ENCODE measurements at places on chromosomes 3 and 15.

- peak; percentile 84 for DNase-seq
Observed at GRCh38 chr3:150286390-150287147, 121.5 kb upstream of the TSC22D2 start.

GRCh38 chr3:169256796-169257522, 406.6 kb downstream of the MECOM start:
- no peak for DNase-seq

GRCh38 chr3:149941186-149941585, 29.5 kb downstream of the PFN2 start:
- no peak for DNase-seq

DNA sequence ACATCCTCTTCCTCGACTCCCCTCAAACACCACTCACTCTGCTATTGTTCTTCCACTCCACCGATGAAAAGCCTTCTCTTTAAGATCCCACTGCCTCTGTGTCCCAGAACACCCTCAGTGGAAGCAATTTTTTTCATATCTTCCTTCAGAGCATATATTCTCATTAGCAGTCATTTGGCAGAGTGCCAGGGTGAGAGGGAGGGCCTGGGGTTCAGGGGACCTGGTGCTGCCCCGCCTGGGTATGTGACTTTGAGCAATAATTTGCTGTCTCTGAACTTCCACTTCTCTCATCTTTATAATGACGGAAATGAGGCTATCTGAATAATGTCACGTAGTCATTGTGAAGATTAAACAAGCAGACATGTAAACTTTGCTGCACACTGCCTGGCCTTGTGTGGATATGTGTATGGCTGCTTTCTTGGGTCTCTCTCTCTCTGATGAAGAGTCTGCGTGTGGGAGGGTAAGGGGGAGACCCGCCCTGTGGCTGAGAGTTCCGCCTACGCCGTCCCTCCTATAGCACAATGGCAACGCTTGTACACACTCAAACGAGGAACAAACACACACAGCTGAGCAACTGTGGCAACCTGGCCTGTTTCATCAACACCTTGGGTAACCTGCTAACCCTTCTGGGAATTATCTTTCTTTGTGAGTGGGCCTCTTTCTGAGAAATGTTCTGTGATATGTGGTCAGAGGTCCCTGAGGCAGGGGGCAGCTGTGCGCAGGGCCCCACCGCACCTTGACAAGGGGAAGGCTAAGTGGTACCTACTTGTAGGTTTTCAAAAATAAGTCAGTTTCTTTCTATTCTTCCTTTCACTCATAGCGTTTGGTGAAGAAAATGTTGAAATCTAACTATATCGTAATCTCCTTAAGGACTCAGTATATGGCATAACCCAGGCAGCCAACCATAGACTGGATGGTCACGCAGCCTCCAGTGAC, 369.8 kb downstream of the SV2B start:
- DNase-seq: no peak

GRCh38 chr3:34886443-34886842, 752.9 kb upstream of the ARPP21 start:
- no peak for DNase-seq

DNA sequence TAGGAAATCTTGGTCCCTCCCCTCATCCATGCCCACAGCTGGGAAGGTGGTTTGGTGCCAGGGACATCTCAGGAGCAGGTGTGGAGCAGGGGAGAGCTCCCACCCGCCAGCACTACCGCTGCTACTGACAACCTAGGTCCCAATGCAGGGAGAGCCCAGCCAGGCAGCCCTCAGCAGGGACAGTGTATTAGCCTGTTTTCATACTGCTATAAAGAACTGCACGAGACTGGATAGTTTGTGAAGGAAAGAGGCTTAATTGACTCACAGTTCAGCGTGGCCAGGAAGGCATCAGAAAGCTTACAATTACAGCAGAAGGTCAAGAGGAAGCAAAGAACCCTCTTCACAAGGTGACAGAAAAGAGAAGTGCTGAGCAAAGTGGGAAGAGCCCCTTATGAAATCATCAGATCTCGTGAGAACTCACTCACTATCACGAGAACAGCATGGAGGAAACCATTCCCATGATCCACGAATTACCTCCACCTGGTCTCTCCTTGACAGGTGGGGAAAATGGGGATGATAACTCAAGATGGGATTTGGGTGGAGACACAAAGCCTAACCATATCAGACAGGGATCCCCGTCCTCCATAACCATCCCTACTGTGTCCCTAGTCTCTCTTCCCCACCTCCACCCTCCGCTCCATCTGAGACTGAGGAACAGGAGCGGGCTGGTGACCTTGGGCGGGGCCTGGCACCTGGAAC, 218.6 kb downstream of the TBC1D2B start:
- DNase-seq: no peak

- DNase-seq: peak; percentile 76
Observed at GRCh38 chr3:8767667-8768363, 1.6 kb downstream of the OXTR start.

DNA sequence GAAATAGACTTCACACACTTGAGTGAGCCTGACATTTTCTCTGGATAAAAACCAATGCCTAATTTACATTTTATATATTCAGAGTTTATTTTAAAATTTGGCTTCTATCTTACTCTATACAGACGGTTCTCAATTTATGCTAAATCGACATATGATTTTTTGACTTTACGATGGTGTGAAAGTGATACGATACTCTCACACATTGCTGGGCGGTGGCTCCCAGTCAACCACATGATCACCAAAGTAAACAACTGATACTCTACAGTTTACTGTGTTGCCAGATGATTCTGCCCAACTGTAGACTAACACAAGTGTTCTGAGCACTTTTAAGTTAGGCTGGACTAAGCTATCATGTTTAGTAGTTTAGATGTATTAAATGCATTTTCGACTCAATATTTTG, 25.1 kb upstream of the GADL1 start:
- DNase-seq: no peak

- DNase-seq: peak; percentile 7
Observed at GRCh38 chr3:115099986-115100571, 47.0 kb downstream of the ZBTB20 start.

GRCh38 chr3:73404435-73404834, 220.3 kb downstream of the PDZRN3 start:
- DNase-seq: peak; percentile 43

DNA sequence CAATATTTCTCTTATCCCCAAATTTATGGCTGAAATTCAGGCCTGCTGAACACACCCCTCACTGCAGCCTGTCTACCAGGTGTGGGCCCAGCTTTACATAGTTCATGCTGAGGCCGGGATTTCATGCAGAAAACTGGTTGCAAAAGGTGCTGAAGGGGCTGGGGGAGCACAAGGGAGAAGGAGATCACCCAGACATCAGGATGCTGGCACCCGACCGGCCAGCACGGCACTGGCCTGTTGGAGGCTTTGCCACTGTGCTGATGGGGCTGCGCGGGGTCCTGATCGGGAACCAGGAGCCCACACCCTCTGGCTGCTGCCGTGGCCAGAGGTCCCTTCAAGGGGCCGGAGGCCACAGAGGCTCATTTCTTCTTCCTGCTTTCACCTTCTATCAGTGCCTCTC, 177.9 kb upstream of the C2CD4B start:
- no peak for DNase-seq

DNA sequence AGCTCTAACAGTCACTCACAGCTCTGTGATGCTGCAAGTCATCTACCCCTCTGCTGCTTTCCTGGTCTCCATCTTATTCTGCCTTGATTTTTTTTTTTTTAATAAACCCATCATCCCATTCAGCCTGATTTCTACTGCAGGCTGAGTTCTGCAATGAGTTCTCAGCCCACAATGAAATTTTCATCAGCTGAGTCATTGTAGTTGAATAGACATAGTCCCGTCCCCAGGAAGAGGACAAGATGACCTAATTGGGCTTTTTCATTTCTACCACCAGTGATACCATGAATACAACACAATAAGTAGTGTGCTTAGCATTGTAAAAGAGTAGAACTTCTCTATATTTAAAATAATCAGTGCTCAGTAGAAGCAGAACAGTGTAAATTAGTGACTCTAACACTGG, 59.3 kb downstream of the C3orf85 start:
- peak; percentile 57 for DNase-seq

- no peak for DNase-seq
Observed at GRCh38 chr15:67110958-67111864, 45.8 kb downstream of the SMAD3 start.

GRCh38 chr3:182276512-182276911, 516.8 kb upstream of the ATP11B start:
- no peak for DNase-seq

- DNase-seq: peak; percentile 88
Observed at GRCh38 chr3:183766745-183767606, 58.4 kb downstream of the MAP6D1 start.

GRCh38 chr3:118000219-118000618, 1034.4 kb downstream of the IGSF11 start:
- no peak for DNase-seq

DNA sequence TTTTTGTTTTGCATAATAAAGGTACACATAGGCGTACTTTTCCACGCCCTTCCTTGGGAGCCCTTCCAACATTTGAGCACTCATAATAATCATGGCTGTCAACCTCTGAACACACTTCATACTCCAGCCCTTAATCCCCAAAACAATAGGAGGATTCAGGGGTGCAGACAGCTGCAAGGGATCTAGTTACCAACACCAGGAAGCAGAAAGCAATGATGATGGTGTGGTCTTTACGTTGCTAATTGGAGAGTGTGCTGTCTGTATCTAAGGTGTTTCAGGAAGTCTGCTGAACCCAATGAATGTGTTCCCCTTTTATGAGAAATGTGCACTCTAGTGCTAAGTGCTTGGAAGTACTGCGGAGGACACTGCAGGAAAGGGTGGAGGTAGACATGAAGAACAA, 60.3 kb upstream of the PDZRN3 start:
- no peak for DNase-seq

- no peak for DNase-seq
Observed at GRCh38 chr3:95797081-95797480, 1017.3 kb upstream of the EPHA6 start.

DNA sequence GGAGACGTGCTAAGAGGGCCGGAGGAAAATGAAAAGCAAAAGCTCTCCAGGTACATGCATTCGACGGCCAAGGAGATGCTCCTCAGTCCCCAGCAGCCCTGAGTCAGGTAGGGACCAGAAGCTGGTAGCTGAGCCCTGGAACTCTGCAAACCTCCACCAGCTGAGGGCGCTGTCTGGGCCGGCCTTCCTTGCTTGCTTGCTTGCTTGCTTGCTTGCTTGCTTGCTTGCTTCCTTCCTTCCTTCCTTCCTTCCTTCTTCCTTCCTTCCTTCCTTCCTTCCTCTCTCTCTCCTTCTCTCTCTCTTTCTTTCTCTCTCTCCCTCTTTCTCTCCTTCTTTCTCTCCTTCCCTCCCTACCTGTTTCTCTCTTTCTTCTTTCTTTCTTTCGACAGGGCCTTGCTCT, 94.6 kb upstream of the RASGRF1 start:
- DNase-seq: peak; percentile 52

GRCh38 chr15:73910522-73911303, 15.5 kb upstream of the LOXL1 start:
- DNase-seq: no peak

- no peak for DNase-seq
Observed at GRCh38 chr3:6717026-6717943, 143.6 kb upstream of the GRM7 start.

GRCh38 chr3:152729906-152730305, 105.0 kb upstream of the P2RY1 start:
- no peak for DNase-seq

DNA sequence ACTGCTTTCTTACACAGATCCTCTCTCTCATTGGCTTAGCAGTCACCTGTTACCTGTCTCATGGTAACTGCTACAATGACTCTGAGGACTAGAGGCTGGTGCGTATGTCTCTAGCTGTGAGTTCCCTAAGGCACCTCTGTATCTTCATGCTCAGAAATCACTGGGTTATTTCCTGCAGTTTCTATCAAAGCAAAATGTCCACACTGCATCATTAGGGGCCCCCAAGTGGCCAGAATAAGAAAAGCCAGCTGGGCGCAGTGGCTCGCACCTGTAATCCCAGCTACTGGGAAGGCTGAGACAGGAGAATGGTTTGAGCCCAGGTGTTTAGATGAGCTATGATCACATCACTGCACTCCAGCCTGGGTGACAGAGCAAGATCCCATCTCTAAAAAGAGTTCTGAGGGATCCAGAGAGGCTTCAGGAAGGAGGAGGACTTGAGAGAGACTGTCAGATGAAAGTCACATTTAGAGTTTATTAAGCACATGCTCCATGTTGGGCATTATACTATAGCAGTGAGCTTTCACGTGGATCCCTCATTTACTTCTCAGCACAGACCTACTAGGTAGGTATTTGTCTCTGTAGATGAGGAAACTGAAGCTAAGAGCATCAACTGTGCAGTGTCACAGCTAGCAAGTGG, 2.3 kb upstream of the VPS18 start:
- DNase-seq: peak; percentile 54

DNA sequence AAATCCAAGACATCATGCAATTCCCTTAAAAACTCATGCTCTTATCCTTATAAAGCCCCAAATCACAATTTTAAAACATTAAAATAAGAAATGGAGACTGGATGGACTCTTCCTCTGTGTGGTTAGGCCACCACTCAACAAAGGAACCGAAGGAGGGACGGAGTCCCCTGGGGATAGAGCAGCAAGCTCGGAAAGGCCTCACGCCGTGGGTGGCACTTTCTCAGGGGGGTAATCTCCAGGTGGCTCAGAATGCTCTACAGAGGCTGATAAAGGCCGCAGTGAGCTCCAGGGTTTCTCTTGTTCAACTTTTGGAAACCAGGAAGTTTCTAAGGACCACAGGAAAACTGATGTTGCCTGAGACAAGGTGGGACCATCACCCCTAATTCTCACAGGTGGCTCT, 23.2 kb downstream of the CCR9 start:
- DNase-seq: no peak

- DNase-seq: peak; percentile 66
Observed at GRCh38 chr3:13022348-13023234, 50.6 kb downstream of the IQSEC1 start.

GRCh38 chr3:72105306-72105705, 320.4 kb upstream of the PROK2 start:
- no peak for DNase-seq

DNA sequence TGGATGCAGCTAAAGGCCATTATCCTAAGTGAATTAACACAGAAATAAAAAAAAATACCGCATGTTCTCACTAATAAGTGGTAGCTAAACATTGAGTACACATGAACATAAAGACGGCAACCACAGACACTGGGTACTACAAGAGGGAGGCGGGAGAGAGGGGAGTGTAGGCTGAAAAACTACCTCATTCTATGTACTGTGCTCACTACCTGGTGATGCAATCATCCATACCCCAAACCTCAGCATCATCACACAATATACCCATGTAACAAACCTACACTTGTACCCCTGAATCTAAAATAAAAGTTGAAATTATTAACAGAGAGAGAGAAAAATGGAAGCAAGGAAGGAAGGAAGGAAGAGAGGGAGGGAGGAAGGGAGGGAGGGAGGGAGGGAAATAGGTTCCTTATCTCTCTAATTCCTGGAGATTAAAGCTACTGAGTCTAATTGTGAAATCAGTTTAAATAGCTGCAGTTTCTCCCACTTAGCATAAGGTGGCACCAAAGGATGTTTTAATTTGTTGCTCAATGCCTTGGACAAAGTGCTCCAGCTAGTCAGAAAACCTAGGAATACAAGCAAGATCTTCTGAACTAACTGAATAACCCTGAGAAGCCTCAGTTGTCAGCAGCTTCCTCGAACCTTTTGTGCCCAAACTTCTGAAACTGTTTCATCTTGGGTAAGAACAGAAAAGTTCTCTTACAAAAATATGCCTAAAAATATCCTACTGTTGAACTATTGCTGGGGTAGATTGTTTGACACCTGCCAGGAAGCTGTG, 79.4 kb upstream of the ATP11B start:
- DNase-seq: peak; percentile 88

Data from mesendoderm (in vitro differentiated cells).